T follicular helper cell (primary cell): ENCODE measurements at places on chromosomes 7 and 10.

DNA sequence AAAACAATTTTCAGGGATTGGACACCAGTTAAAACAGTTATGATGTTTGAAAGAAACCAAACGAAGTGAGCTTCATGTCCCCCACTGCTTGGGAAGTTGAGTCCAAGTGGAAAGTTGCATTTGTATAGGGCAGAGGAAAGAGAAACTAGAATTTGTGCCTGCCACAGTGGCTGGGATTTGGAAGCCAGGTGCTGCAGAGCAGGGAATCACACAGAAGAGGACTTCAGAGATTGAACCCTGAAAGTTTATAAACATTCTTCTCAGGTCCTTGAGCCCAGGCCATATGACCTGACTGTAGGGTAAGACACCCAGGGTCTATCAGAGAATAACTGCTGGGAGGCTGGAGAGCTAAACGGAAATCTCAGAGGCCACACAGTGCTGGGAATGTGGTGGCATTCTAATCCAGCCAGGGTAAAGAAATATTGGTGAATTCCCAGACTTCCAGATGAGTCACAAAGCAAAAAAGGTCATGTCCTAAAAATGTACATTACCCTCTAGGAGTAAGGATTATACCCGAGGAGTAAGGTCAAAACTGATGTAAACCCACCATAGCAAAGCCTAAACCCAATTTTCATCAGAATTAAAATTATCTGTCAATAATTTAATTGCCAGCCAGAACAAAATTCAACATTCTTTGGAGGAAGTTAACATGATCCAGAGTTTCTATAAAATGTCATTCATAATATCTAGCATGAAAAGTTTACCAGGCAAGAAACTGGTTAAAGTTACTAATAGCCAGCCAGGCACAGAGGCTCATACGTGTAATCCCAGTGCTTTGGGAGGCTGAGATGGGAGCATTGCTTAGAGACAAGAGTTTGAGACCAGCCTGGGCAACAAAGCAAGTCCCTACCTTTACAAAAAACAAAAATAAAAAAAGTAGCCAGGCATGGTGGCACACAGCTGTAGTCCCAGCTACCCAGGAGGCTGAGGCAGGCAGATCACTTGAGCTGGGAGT is 31.2 kb downstream of the TOMM7 start:
- no peak for DNase-seq

DNA sequence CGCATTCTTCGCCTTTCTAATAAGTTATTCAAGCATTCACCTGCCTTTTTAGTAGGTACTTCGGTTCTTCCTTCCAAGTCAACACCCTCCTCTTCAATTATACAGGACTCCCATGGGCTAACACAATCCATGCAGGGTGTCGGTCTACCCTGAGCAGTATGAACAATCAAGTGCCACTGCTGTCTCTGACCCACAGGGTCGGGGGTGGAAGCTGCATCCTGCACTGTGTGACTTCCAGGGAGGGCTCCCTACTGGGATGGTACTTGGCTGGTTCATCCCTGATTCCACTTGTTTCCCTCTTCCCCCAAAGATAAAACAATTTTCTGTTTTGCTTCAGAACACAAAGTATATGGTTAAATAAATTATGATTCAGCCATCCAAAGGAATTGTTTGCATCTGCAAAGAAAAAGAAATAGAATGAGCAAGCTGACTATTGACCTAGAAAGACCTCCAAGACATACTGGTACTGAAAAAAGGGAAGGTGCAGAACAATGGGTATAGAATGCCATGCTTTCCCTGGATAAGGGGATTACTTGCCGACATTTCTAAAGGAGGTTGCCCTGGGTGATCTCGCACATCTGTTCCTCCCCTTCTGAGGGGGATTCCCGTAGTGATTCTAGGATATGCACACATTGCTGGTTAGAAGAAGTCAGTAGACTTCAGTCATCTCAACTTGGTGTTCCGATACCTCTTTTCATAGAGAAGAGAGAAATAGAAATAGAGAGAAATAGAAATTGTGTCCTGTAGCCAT is 89.1 kb upstream of the AGR3 start:
- DNase-seq, result no peak

- DNase-seq, result no peak
Measured at GRCh38 chr10:113929522-113929921, 75.1 kb downstream of the NHLRC2 start.

GRCh38 chr10:44775402-44775741 is 135.8 kb upstream of the TMEM72 start:
- no peak for DNase-seq

DNA sequence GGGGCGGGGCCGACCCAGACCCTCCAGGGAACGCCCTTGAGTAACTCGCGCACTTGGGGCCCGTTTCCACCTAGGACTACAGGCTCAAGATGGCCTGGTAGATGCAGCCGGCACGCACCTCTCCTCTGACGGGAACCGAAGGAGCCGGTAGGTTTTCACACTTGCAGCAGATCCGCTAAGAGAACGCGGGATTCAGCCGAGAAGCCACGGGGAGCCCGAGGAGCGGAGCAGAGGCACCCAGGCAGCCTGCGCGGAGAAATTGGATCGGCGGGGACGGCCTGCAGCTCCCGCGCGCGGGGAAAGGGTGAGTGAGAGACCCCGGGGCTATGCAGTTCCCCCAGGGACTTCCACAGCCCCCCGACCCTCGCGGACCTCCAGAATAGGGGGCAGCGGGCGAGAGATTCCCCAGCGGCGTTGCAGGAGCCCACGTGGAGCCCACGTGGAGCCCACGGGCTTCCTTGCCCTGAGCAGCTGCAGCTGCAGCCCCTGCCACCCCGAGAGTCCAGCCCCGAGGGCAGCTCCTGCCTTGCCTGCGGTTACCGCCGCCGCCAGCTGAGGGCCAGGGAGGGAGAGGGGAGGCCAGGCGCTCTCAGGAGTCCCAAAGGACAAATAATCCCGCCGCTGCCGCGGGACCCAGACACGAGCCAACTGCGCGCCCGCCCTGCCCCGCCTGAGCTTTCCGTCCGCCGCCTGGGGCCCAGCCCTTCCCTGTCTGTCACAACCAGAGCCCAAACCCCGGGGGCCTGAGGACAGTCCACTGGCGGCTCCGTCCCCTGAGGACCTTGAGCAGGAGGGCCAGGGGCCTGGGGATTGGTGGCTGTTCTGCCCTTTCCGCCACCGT is 13.1 kb downstream of the IFT22 start:
- DNase-seq, result no peak

DNA sequence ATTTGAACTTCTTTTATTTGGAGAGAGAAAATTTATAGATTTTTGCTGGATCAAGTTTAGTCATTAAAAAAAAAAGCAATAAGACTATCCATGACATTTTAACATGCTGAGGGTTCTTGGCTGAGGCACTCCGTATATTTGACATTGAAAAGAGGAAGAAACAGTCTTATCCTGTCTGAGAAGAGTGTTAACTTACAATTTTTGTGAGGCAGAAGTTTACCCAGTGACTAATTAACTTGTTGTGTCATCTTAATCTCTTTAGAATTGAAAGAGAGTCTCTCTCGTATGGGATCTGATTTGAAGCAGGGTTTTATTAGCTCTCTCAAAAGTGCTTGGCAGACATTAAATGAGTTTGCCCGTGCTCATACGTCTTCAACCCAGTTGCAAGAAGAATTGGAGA is 39.3 kb downstream of the SEC23IP start:
- DNase-seq, result no peak

DNA sequence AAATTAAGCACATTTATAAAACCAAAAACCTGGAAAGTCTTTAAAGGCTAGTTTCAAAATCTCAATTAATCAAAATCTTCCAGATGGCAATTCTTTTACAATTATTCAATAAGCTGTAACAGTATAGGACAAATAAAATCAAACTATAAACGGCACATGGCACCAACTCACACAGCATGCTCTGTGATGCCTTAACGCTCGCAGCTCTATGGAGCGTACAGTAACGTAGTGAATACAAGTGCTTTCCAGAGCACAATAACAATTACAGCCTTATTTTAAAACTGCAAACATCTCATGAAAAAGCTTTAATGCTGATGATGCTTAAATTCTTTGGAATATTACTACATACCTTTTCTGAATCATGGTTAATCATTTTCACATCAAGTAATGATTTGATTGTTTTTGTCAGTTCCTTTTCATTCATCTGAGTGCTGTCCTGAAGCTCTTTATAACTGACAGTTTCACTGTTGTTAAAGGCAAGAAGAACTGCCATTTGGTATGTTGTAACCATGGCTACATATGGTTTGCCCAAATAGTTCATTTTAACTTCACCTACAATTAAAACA is 74.2 kb downstream of the CUL2 start:
- DNase-seq, result no peak

GRCh38 chr7:159019111-159019510 is 125.6 kb downstream of the VIPR2 start:
- DNase-seq, result no peak

GRCh38 chr7:37671876-37672275 is 11.7 kb upstream of the GPR141 start:
- DNase-seq, result no peak

DNA sequence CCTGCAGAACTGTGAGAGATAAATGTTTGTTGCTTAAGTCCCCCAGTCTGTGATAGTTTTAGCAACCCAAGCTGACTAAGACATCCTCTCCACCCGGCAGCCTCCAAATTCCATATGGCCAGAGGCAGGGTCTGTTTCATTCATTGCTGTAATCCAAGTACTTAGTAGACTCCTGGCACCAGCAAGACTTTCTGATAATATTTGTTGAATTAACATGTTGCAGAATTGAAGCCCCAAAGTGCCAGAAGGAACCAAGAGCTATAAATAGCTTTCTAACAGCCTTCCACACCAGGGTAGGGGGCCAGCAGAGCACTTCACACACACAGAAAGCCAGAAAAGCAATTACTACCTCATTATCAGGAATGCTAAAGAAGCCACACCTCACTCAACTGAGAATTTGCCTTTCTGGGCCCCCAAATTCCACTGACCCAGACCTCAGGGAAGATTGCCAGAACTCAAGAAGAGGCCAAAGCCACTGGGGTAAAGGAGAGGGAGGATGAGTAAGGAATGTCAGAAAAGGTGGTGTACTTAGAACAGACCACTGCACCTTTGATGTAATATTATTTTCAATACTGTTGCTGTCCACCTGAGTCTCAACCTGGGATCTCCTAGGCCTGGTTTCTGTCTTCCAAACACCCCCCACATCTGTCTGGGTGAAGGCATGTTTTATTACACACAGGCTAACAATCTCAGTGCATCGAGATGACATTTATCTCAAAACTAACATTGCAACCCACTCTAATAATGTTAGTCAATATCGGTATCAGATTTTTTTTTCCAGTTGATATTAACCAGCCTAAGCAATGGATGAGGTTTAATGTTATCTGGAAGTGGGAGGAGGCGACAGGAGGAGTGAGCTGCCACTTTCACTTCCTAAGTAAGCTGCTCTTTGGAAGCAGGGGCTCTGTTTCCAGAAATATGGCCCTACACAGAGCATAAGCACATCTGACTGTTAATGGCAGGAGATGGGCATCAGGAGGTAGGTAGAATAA is 5.5 kb downstream of the NOD1 start:
- DNase-seq, result no peak

DNA sequence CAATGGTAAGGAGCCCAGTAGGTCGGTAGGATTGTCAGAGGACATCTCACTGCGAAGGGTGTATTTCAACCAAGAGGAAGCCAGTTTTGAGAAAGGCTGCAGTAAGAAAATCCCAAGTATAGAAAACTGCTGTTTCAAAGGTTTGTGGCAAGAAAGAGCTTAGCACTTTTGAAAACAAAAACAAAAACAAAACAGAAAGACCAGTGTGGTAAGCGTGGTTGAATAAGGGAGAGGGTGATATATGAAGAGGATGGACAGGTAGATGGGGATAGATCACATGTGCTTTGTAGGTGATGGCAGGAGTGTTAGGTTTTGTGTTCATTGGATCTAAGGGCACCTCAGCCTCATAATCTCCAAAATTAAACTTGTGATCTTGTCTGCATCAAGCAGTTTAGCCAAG is 141.6 kb upstream of the WNT16 start:
- DNase-seq, result no peak

DNA sequence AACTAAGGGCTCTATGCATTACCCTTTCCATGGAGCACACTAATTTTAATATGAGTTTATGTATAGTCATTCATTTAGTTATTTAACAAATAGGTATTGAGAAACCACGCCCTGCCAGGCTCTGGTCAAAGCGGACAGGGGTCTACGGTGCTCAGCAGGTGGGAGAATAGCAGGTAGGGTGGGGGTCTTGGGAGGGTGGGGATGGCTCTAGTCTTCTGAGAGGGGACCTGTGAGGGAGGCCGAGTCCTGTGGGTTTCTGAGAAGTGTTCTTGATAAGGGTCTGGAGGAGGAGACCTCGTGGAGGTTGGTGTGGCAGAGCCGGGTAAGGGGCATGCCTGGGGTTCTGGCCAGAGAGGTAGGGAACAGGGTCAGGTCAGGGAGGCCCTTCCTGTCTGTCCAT is 1.1 kb downstream of the WDFY4 start:
- DNase-seq, result no peak

DNA sequence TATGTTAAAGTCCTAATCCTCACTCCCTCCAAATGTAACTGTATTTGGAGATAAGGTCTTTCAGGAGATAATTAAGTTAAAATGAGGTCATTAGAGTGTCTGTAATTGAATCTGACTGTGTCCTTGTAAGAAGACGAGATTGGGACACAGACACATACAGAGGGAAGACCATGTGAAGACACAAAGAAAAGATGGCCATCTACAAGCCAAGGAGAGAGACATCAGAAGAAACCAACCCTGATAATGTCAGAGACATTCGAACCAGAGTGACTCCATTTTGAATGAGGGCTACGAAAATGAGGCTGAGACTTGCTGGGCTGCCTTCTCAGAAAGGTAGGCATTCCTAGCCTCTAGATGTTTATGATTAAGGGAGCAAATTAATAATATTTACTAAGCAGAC is 542 bp upstream of the SAMD9L start:
- DNase-seq, result no peak

GRCh38 chr7:27670177-27670576 is 7.5 kb upstream of the HIBADH start:
- DNase-seq, result no peak
